ENCODE measurements at places on chromosomes 4 and X.

GRCh38 chr4:18105030-18106011, 83.8 kb upstream of the LCORL start:
- no peak for DNase-seq

DNA sequence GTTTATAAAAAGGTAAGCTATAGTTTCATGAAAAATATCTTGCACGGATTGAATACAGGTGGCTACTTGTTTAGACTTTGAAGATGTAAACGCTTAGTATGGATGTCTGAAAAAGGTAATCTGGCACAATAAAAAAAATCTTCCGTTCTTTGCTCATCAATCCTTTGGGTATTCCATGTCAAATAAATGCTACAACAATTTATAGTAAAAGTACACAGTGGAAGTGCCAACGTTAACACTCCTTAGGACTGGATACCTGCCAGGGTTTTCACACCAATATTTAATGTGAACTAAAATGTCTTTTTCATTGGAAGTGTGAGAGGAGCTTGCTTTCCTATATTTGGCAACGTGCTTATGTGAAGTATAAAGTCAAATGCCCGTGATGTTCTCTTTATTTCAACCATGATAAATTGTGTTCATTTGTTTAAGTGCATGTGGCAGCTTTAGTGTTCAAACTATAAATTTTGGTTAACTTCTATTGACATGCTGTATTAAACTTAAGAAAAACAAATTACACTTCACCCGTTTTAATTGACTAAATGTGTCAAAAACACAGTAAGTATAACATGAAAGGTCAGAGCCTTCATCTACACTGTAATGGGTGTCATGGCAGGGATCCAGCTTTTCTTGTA, 121.7 kb upstream of the HAND2 start:
- DNase-seq, result no peak

- DNase-seq, result no peak
Observed at GRCh38 chrX:22520128-22520828, 247.6 kb downstream of the CBLL2 start.

DNA sequence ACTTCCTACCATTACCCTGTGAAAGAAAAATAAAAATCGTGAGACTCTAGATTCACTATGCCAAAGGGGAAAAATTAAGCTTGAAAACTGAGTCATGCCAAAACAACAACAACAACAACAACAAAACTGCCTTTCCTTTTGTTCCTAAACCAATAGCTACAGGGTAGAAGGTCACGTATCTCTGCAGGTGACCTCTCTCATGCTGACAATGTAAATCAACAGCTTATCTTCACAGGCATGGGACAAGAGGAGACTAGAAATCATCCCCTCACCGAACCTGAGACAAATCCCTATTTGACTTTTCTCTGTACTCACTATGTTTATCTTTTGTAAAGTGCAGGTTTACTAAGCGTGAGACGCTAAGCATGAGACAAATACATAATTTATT, 20.5 kb upstream of the AADAT start:
- DNase-seq, result no peak

DNA sequence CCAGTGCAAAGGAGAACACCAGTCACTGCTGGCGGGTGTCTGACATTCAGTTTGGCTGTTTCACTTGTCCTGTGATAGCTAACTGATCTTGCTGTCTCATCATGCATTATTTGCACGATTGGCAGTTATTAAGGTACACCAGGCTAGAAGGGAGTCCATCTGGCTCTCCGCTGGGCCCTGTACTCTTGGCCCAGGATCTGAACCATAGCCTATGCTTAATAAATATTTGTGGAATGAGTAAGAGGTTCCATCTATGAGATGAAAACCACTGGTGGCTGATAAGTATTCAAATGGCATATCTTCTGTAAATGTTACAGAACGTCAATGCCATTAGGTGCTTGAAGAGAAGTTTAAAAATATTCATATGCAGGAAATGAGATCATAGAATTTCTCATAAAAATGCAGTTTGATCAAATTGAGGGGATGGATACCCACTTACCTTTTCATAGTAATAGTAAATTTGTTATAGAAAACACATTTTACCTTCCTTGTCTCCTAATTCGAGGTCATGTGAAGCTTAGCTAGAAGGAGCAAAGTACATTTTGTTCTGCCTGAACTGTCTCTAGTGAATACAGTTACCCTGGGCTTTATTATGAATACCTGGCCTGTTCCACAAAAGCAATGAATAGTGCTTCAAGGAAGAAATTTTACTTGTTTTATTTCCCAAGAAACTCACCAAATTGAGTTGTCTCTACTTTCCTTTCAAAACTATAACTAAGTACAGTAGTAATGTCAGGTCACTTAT, 213.5 kb downstream of the CBR4 start:
- no peak for DNase-seq
